ENCODE measurements at places on chromosomes 12 and 14.

DNA sequence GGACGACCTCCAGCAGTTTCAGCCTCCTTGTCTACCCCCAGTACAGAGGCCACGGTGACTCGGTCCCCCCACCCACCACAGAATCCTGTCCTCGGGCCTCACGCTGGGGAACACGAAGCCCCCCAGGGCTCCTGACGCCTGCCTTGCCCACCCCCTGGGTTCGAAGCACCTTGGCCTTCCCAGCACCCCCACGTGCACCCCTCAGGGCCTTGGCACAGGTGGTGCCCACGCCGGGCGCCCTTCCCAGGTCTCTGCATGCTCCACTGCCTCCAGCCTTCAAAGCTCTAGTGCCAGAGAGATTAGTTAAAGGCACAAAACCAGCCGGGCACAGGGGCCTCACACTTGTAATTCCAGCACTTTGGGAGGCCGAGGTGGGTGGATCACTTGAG lies 61.8 kb downstream of the NOC4L start:
- no peak for DNase-seq

DNA sequence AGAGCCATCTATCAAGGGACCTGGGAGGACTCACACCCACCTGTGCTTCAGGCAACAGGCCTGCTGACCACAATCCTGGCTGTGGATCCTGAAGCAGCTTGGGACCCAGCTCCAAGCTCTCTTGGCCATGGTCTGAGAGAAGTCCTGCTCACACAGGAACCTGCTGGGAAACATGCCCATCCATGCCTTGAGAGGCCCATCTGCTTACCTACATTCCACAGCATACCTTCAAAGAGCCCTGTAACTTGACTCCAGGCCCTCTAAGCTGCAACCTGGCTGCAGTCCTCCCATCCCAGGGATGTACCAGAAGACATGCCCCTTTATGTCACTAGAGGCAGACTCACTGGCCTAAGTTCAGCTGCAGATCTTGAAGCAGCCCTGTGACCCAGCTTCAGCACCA lies 61.7 kb upstream of the AMIGO2 start:
- DNase-seq: no peak

- DNase-seq: no peak
These were observed 34.7 kb downstream of the RTL1 start for GRCh38 chr14:100868621-100869370.

- DNase-seq: no peak
These were observed 225.4 kb upstream of the LHX5 start for GRCh38 chr12:113697104-113697503.
